ENCODE measurements at places on chromosomes 2 and 18.

DNA sequence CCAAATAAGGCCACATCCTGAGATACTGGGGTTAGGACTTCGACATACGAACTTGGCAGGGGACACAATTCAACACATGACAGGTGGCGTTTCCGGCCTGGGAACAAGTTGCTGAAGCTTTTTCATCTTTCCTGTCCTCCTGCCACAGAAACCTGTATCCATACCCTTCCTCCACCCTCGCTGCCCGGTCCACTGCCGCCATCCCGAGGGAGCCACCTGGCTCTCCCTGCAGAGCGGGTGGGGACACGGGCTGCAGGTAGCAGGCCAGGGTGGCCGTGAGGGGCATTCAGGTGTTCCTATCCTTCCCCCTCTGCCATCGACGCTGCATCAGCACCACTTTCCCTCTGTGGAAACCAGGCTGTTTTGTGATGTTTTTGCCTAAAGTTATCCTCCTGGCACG lies 74.4 kb upstream of the TWIST2 start:
- no peak for DNase-seq

GRCh38 chr2:64929333-64929732 lies 59.9 kb upstream of the SLC1A4 start:
- DNase-seq = no peak

DNA sequence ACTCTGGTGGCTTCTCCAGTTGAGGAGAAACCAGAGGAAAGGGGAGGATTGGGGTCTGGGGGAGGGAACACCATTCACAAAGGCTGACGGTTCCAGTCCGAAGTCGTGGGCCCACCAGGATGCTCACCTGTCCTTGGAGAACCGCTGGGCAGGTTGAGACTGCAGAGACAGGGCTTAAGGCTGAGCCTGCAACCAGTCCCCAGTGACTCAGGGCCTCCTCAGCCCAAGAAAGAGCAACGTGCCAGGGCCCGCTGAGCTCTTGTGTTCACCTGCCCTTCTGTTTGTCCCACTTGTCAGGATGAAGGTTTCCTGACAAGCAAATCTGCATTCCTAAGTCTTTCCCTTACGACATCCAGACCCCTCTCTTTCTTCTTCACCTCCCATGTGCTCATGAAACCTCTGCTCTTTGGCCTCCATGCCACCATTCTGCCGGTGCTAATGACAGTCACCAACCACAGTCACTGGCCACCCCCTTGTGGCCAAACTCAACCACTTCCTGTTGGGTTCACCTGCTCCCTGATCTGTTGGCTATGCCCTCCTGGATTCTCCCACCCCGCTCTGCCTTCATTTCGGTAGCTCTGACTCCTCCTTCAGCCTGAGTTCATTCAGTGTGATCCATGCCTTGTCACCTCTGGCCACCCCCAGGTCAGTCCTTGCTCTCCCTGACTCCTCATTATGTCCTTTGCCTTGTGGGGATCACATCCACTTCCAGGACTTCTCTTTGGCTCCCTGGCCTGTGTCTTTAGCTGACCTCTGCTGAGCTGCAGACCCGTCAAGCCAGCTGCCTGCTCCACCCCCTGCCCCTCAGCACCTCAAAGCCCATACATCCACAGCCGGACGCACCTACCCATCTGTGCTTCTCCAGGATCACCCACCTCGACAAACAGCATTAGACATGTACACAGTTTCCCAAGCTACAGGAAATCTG lies 17.6 kb downstream of the EMX1 start:
- DNase-seq = no peak

- no peak for DNase-seq
These were observed 28.6 kb upstream of the CTAGE1 start for GRCh38 chr18:22446325-22446724.

GRCh38 chr2:231527955-231528635 lies 2.1 kb downstream of the NMUR1 start:
- DNase-seq = no peak

- DNase-seq = no peak
These were observed 131.6 kb downstream of the RNF144A start for GRCh38 chr2:7048762-7049294.

GRCh38 chr2:210086292-210086691 lies 83.9 kb downstream of the RPE start:
- no peak for DNase-seq

- DNase-seq = no peak
These were observed 26.8 kb downstream of the MEX3C start for GRCh38 chr18:51170664-51171063.

- peak; percentile 96 for DNase-seq
These were observed at the start of gene TWSG1 for GRCh38 chr18:9334329-9334972. Gene TWSG1, plus strand, starts transcription at chr18:9334773. Its CDS starts 2,457 bp downstream, at chr18:9337230.

GRCh38 chr2:134128746-134129145 lies 125.1 kb upstream of the MGAT5 start:
- DNase-seq = no peak

DNA sequence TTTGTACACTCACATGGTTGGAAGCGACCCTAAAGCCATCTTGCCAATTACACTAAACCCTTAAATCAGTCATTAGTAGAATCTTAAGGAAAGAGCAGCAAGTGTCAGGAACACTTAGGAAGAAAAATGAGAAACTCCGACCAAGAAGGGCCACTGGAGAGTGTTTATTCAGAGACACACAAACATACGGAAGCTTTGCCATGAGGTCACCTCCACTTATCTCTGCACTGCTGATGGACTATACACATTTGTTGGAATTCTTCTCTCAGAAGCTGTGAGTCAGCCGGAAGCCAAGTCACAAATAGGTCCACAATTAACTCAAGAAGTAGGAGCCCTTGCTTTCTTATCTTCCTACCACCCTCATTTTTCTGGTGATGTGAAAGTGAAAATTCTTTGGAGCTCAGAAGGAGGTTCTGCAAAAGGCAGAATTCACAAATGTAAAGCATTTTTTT lies 21.6 kb downstream of the BMP10 start:
- DNase-seq = no peak

- DNase-seq = no peak
These were observed 11.7 kb downstream of the CDC42EP3 start for GRCh38 chr2:37659723-37660122.

DNA sequence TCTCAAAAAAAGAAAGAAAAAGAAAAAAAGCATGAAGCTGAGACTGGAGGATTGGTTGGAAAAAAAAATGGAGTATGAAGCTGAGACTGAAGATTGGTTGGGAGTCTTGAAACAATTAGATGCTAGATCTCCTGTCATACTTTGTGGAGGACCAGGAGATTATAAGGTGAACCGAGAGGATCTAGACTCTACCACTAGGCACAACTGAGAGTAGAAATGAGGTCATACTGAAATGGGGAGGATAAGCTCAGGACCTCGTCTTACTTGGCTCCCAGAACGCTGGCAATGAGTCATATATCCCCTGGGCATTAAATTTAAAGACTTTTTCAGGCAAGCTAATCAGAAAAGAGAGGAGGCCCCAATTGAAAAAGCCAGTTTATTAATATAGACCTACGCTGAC lies 3.3 kb upstream of the ORC2 start:
- DNase-seq = no peak

DNA sequence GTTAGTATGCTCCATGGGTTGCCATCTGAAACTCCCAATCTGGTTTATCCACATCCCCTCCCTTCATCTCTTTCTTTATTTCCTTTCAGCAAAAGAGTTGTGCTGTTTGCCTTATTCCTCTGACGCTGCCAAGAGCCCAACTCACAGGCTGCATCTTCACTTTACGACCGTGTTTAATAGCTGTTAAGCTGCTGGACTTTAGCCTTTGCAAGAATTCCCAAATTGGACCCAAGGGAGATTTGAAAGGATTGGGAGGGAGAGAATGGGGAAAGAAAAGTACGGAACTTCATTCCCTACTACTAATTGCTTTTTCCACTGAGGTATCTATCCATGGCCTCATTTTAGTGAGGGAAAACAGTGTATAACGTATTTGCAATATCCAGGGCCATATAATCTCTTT lies 263.4 kb upstream of the MEIS1 start:
- no peak for DNase-seq

DNA sequence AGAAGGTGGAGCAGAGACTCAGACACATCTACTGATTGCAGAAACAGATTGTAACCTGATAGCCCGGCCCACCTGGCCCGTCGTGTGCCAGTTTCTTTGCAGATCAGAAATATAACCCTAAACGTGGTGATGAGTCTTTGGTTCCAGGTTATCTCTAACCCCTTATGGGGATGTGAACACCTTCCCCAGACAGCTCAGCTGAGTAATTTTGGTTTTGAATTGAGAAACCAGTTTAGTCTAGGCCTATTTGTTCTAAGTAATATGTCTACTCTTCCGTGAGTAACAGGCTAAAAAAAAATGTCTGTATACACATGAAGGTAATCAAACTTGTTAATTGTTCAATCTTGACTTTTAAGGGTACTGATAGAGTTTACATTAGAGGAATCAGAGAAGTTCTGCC lies 35.7 kb downstream of the RASGRP3 start:
- DNase-seq = no peak

DNA sequence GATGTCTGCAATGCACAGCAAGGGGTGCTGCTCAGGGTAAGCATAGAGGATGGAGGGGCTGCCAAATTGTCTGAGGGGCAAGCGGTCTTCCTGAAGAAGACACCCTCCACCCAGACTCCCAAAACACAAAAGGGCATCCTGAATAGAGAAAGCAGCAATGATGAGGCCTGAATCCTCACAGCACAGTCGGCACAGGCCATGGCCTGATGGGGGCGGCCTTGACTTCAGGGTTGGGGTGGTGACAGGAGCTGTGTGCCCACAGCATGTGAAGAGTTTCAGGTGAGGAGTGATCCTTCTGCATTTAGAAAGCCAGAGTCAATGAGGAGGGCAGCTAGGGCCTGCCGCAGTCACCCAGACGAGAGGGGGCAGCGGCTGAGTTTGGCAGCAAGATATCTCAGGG lies 159.4 kb downstream of the GALNT14 start:
- no peak for DNase-seq

- DNase-seq = no peak
These were observed 76.2 kb upstream of the EFEMP1 start for GRCh38 chr2:55999790-56000189.

DNA sequence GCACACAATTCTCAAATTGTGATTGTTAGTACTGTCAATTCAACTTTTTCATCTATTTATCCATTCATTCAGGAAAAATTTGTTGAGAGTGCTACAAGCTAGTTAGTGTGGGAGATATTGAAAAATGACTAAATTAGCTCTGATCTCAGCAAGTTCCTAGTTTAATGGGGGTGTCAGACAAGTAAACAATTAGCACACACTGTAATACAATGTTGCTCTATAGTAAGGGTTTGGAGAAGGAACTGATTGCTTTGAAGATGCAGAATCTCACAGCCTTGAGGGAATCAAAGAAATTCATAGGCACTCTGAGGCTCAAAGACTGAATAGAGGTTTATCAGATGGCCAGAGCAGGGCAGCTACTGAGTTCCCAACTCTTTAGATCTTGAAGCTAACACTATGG lies 6.8 kb upstream of the CCNYL1 start:
- no peak for DNase-seq

GRCh38 chr2:193276069-193276468 lies 1081.3 kb upstream of the TMEFF2 start:
- DNase-seq = no peak

DNA sequence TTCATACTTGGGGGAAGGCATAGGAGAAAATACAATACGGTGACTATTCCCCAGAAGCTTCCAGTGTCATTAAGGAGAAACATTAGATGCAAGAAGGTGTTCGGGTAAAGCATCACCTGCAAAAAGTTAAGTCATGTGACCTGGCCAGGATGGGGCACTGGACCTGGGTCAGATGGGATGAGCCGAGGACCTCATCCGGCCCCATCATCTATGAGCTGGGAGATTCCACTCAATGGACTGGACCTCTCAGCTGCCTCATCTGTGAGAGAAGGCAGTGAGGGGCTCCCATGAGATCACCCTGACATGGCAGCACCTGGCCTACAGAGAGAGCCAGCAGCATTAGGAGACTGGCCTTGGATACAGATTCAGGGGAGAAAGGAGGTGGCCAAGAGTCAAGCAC lies 111.4 kb upstream of the TEX51 start:
- DNase-seq = no peak

- no peak for DNase-seq
These were observed 278.1 kb downstream of the LRATD1 start for GRCh38 chr2:14910654-14911053.

DNA sequence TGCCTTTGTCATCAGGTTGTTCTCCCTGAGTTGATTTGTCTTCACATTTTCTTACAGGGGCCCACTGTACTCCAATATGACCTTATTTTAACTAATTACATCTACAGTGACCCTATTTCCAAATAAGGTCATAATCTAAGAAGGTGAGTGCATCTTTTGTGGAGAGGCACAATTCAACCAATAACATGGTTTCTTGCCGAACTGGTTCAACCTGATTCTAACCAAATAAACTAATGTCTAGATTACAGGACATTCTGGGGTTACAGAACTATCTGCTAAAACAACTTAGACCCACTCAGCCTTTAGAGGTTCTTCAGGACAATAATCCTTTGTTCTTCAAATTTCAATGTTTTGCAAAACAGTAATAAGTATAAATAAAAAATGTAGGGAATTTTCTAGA lies 496.5 kb upstream of the SOX11 start:
- DNase-seq = no peak

- no peak for DNase-seq
These were observed 86.7 kb downstream of the LDLRAD4 start for GRCh38 chr18:13305301-13305700.

- DNase-seq = no peak
These were observed 981 bp downstream of the ST8SIA3 start for GRCh38 chr18:57353137-57353939.

GRCh38 chr2:152171718-152172117 lies 3.8 kb downstream of the STAM2 start:
- no peak for DNase-seq

GRCh38 chr2:41880561-41881243 lies 167.1 kb upstream of the PKDCC start:
- no peak for DNase-seq

GRCh38 chr18:70520867-70521266 lies 232.0 kb downstream of the SOCS6 start:
- DNase-seq = no peak

GRCh38 chr2:238427435-238428162 lies 872 bp downstream of the ASB1 start:
- DNase-seq = no peak

DNA sequence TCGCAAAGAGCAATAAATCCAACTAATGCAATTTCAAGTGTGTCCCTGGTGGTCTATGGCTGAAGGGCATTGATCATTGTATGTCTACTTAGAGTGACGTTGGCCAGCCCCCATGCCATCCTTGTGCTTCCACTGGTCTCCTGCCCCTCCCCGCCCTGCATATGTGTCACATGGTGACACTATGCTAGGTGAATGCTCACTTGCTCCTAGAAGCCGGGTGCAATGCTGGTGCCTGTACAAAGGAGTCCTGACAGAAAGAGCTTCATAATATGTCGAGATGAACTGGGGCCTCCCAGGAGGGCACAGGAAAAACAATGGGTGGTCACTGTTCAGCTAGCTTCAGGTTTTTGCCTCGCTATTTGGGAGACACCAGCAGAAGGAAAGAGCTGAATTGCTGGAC lies 5.9 kb upstream of the TRABD2A start:
- no peak for DNase-seq

DNA sequence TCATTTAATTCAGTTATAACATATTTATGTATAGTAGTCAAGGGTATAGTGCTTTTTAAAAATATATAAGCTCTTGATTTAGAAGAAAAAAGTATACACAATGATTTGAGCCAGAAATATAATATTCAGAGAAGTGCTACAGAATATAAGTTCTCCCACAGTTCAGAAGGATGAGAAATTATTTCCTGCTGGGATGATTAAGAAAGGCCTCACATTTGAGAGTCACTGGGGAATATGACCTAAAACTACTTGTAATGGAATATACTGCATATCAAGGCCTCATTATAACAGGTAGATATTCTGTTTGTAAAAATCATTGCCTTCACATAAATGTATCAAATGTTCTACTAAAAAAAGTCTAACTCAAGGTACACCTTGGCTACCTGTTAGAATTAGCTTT lies 203.5 kb downstream of the MBD2 start:
- DNase-seq = no peak

All from mesothelial cell of epicardium (in vitro differentiated cells).